ENCODE measurements at places on chromosomes 11 and 22. TPM values are rescaled to one million over a fixed set of nuclear protein-coding genes. Genes with fewer than 3 reads are reported as not detected.
A peak's percentile ranks its signal among the peaks of the same experiment; 100 is the strongest.

MRGPRX3 gene
- polyA plus RNA-seq: not detected

KCNK4 gene
- not detected for polyA plus RNA-seq

DNA sequence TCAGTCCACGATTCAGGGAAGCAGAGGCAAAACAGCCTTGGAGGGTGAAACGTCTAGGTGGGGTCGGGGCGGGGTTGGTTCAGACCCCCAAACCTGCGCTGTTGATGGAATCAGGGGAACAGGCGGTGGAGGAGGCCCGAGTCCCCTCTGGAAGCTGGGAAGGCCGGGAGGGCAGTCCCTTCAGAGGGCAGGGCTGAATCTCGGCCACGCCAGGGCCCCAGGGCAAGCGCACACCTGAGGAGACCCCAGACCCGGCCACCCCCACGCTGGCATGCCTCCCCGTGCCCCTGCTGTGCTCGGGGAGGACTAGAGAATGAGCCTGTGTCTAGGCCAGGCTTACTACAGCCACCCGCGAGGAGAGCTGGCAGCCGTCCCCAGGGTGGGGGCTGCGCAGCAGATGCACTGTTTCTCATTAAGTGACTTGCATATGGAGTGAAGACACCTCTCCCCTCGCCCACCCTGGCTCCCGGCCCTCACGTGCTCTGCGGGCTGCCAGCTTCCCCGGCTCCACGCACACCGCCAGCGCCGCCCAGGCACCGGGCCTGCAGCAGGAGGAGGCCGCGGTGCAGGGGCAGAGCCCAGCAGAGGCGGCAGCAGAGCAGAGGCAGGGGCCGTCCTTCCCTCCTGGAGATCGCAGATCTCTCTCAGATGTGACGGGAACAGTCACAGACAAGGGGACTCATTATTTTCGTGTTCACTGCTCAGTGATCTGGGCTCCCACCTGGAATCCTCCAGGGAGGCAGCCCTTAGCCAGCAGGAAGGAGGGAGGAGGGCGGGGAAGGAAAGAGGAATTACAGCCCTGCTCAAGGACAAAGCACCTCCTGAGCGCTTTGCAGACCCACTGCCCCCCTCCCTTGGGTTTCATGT lies 47.1 kb upstream of the OPCML start:
- no peak overlapping the region for H3K4me3 ChIP-seq
- DNase-seq: no peak
- no peaks in the 10 kb centered on the region for H3K4me1 ChIP-seq
- no peaks in the 10 kb centered on the region for H3K36me3 ChIP-seq
- H3K27me3 ChIP-seq: no peaks in the 10 kb centered on the region

GRCh38 chr11:32034680-32035079 lies 56.2 kb upstream of the RCN1 start:
- no peak for DNase-seq
- no peak overlapping the region for H3K27ac ChIP-seq
- no peaks in the 10 kb centered on the region for H3K27me3 ChIP-seq
- no peaks in the 10 kb centered on the region for H3K36me3 ChIP-seq
- H3K4me1 ChIP-seq: no peaks in the 10 kb centered on the region

DNA sequence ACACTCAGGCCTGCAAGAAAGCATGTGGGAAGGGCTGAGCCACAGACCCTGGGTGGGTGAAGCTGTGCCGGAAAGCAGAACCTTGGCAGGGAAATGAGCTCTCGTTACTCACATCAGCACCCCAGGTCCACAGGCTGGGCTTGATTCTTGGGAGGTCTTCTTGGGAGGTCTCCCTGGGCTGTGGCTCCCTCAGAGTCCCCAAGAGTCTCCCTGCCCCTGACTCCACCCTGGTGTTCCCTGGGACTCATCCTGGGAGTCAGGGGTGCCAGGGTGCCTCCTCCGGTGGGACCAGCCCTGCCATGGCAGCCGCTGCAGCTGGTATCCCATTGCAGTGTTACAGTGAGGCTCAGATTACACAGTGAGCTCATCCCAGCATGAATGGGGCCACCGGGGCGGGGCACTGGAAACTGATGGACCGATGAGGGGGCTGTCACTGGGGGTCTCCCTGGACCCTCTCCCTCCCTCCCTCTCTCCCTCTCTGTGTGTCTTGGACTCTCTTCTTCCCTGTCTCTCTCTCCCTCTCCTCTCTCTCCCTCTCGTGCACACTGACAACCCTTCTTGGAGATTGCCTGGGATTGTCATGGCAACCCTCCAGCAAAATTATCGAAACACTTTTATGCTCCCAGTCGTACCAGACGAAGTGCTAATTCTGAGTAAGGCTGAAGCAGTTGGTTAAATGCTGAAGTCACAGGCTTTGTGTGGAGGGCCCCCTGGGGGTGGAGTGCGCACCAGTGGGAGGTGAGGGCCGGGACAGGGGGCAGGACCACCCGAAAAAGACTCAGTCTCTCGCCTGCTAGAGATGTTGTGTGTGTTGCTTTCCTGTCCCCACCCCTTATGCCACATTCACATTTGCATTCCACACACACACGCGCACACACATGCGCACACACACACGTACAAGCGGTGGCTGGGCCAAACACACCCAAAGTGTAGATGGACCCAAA lies 8.6 kb upstream of the C11orf96 start:
- H3K4me1 ChIP-seq: no peaks in the 10 kb centered on the region
- H3K27ac ChIP-seq: no peak overlapping the region
- no peak for DNase-seq
- H3K27me3 ChIP-seq: no peaks in the 10 kb centered on the region
- no peaks in the 10 kb centered on the region for H3K36me3 ChIP-seq
- no peak overlapping the region for H3K4me3 ChIP-seq

DNA sequence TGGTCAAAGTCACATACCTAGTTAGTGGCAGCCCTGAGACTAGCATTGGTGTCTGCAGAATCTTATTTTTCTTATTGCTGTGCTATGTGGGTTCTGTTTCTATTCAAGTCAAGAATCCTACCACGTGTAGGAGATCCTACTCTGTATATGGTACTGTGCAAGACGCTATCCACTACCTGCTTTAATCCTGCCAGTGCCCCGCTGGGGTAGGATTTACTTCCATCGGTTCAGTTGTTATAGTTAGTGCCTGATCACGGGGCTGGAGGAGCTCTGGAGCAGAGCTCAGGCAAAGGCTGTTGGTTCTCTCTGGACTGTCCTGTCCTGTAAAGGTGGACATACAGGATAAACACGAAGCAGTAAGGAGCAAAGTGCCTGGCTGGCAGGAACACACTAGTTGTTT lies 167.9 kb downstream of the NTM start:
- no peaks in the 10 kb centered on the region for H3K27me3 ChIP-seq
- no peak overlapping the region for H3K4me3 ChIP-seq
- DNase-seq: no peak
- H3K27ac ChIP-seq: no peak overlapping the region

DNA sequence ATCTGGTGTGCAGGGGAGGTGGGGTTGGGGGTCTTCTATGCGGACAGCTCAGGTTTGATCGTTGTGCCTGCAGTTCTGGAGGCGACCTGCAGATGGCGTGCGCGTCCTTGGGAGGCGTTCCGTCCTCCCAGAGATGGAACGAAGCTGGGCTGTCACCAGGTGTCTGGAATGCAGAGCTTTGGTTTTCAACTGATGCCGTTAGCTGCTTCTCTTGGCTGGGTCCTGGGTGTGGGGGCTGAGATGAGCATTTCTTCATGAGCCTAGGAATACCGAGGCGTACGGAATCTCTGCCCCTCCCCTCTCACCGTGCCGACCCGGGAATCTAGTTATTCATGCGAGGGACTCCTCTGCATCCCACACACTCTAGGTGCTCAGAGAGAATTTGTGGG lies 98.6 kb downstream of the CEP164 start:
- no peaks in the 10 kb centered on the region for H3K27me3 ChIP-seq
- peak; percentile 23 for DNase-seq
- H3K4me3 ChIP-seq: no peak overlapping the region
- no peak overlapping the region for H3K27ac ChIP-seq

DNA sequence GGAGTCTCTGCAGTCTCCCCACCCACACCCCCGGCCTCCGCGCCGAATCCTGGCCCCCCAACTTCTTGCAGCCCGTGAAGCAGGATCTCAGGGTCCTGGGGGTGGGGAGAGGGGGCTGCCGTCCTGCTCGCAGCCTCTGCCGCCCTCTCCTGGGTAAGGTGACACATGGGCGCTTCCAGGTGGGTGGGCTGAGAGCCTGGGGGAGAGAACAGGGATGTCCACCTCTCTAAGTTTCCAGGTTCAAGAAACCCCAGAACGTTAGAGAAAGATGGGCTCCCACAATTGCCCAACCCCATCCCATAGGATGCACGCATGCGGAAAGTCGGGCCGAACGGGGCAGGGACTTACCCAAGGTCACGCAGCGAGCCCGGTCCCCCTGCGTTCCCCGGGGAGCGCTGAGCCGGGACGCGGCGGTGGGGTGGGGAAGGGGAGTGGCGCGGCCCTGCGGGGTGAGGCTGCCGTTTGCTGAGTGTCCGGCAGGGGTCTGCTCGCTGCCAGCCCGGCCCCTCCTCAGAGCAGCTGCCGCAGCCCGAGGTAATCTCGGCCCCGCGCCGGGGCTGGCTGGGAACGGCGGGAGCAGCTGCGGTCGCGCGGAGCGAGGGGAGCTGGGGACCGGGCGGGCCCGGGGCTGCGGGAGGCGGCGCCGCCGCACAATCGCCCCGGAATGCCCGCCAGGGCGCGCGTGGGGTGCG lies 705 bp upstream of the CAPN1 start:
- H3K36me3 ChIP-seq: no peaks in the 10 kb centered on the region
- peak overlapping the region; percentile 67 for H3K4me3 ChIP-seq
- H3K27me3 ChIP-seq: no peaks in the 10 kb centered on the region
- DNase-seq: peak; percentile 53
- peak overlapping the region; percentile 93 for H3K27ac ChIP-seq

GRAP2 gene
- polyA plus RNA-seq: 109 TPM

DNA sequence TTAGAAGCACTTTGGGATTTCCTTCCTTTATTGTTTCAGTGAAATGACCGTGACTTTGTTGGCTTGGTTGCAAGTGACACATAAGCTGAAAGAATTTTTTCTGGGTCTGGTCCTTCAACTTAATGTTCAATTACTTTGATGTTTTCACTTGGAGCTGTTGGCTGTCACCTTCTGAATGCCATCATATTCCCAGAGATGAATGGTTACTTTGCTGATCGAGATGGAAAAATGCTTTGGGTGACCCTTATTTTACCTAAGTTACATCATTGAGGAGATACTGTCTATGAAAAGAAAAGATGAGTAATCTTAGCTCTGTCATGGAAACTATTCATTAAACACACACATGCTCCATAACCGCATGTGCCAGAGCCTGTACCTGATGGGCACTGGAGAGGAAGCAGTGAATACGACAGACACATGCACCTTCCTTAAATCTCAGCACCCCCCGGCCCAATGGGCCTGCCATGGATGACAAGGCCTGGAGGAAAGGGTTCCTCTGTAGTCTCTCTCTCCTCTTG lies 76.9 kb downstream of the TENM4 start:
- H3K4me3 ChIP-seq: no peak overlapping the region
- H3K36me3 ChIP-seq: no peaks in the 10 kb centered on the region
- H3K27ac ChIP-seq: no peak overlapping the region
- no peaks in the 10 kb centered on the region for H3K4me1 ChIP-seq
- no peaks in the 10 kb centered on the region for H3K27me3 ChIP-seq

GRCh38 chr22:29254286-29254660 lies 13.5 kb downstream of the RHBDD3 start:
- H3K4me1 ChIP-seq: no peaks in the 10 kb centered on the region
- no peaks in the 10 kb centered on the region for H3K27me3 ChIP-seq
- DNase-seq: no peak
- no peak overlapping the region for H3K4me3 ChIP-seq
- no peaks in the 10 kb centered on the region for H3K36me3 ChIP-seq
- H3K27ac ChIP-seq: no peak overlapping the region

DNA sequence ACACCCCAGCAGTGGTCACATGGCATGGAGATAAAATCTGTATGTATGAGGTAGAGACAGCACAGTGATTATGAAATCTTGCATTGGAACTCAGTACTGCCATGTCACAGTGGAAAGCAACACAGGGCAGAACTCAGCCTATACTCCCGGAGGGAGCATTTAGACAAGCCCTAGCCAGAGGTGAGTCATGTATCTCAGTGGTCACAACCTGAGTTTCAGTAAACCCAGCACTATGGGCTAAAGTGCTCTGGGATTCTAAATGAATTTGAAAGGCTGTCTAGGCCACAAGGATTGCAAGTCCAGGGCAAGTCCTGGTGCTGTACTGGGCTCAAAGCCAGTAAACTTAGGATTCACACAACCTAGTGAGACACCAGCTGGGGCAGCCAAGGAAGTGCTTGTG lies 1717.1 kb upstream of the RAG2 start:
- H3K4me3 ChIP-seq: no peak overlapping the region
- no peaks in the 10 kb centered on the region for H3K27me3 ChIP-seq
- H3K4me1 ChIP-seq: no peaks in the 10 kb centered on the region
- H3K27ac ChIP-seq: no peak overlapping the region
- DNase-seq: no peak
- no peaks in the 10 kb centered on the region for H3K36me3 ChIP-seq

OR2AT4 gene
- not detected for polyA plus RNA-seq

THY1 gene
- polyA plus RNA-seq: not detected

- no peaks in the 10 kb centered on the region for H3K4me1 ChIP-seq
- no peaks in the 10 kb centered on the region for H3K36me3 ChIP-seq
- no peak overlapping the region for H3K27ac ChIP-seq
- H3K27me3 ChIP-seq: no peaks in the 10 kb centered on the region
- DNase-seq: no peak
- no peak overlapping the region for H3K4me3 ChIP-seq
Observed at GRCh38 chr22:49301398-49302149, 526.1 kb downstream of the BRD1 start.

FAM168A gene
- 3.7 TPM for polyA plus RNA-seq

UBASH3B gene
- polyA plus RNA-seq: 18.7 TPM

GRCh38 chr11:108324587-108324986 lies 101.7 kb downstream of the ATM start:
- peaks cover 77% of the 10 kb centered on the region for H3K36me3 ChIP-seq
- DNase-seq: no peak
- no peak overlapping the region for H3K27ac ChIP-seq
- no peaks in the 10 kb centered on the region for H3K4me1 ChIP-seq

- no peaks in the 10 kb centered on the region for H3K4me1 ChIP-seq
- no peaks in the 10 kb centered on the region for H3K27me3 ChIP-seq
- DNase-seq: no peak
- no peak overlapping the region for H3K4me3 ChIP-seq
- no peak overlapping the region for H3K27ac ChIP-seq
Observed at GRCh38 chr11:63375434-63375833, 5.8 kb downstream of the SLC22A9 start.

DNA sequence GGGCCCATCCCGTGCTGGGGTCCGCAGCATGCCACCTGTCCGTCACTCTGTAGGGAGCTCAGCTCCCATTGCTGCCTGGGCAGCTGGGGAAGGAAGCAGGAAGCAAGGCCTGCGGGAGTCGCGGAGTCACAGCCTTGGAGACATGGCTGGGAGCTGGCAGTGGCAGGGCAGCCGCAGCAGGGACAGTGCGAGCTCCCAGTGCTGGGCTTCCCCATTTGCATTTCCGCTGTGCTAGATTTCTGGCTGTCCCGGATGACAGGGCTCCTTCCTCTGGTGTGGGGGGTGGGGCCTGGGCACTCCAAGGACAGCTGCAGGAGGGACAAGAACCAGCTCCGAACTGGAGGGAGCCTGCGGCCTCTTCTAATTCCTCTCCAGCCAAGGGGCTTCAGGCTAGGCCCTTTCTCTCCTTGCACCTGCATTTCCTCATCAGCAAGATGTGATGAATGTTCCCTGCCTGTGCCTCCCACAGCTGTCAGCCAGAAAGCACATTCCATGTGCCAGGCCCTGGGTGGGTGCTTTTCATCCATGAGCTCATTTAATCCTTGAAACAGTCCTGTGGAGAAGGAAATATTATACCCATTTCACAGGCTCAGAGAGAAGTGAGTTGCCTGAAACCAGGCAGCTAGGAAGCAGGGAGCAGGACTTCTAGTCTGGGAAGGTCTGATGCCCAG lies 48.0 kb downstream of the MYO7A start:
- DNase-seq: no peak
- H3K36me3 ChIP-seq: no peaks in the 10 kb centered on the region
- no peaks in the 10 kb centered on the region for H3K4me1 ChIP-seq
- H3K27ac ChIP-seq: no peak overlapping the region
- no peak overlapping the region for H3K4me3 ChIP-seq

GRCh38 chr11:115613986-115614632 lies 109.9 kb upstream of the CADM1 start:
- no peak overlapping the region for H3K27ac ChIP-seq
- no peak overlapping the region for H3K4me3 ChIP-seq
